ENCODE measurements at places on chromosomes 4 and X. TPM values are rescaled to one million over a fixed set of nuclear protein-coding genes. Genes with fewer than 3 reads are reported as not detected.

The DKC1 gene
- 18.8 TPM for total RNA-seq

The VCX gene
- not detected for total RNA-seq

The SCRG1 gene
- total RNA-seq = 1.4 TPM

The HTRA3 gene
- total RNA-seq = 9.8 TPM

The PLAC8 gene
- not detected for total RNA-seq

The SPANXA2 gene
- not detected for total RNA-seq

The FAM184B gene
- 0.12 TPM for total RNA-seq

The SSX3 gene
- total RNA-seq = not detected

The STK32B gene
- total RNA-seq = 0.47 TPM

The TIMM17B gene
- total RNA-seq = 35.8 TPM

The TRO gene
- total RNA-seq = 24.0 TPM

The RNF150 gene
- total RNA-seq = 10.3 TPM

The XAGE2 gene
- total RNA-seq = not detected

The GYG2 gene
- total RNA-seq = 7.7 TPM

The RNF128 gene
- not detected for total RNA-seq

The PABPC5 gene
- 1.8 TPM for total RNA-seq

The BLOC1S4 gene
- total RNA-seq = 28.0 TPM

The DDX53 gene
- total RNA-seq = not detected

The UGT2B7 gene
- total RNA-seq = not detected

The MECP2 gene
- 17.6 TPM for total RNA-seq

The PNMA6A gene
- total RNA-seq = 2.0 TPM

The IL2 gene
- not detected for total RNA-seq
